ENCODE measurements at places on chromosomes 3 and 15.
A peak's percentile ranks its signal among the peaks of the same experiment; 100 is the strongest.

- no peak for DNase-seq
Measured at GRCh38 chr3:47855461-47856383, 52.8 kb downstream of the DHX30 start.

DNA sequence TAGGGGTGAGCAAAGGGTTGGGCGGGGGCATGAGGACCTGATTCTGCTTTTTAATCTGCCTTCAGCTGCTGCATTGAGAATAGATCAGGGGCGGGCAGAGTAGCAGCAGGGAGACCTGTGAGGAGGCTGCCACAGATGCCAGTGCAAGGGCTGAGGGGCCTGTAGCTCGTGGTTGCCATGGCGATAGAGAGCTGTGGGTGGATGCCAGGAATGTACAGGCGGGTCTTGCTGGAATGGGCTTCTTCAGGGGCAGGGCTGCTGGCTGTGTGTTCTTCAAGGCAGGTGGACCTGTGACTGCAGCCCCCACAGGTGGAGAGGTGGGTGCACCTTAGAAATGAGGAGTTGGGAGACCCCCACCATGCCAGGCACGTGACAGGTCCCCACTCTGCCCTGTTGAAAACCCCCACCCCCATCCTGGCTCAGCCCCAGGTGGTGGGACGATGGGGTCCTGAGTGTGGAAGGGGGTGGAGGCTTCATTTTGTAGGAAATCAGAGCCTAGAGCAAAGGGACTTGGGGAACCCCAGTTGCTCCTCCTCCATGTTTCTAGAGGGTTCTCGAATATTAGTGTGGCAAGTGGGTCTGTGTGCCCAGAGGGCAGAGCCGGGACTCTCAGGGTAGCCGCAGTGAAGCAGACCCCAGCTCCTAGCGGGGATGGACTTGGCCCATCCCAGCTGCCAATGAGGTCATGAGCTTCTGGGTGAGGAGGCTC, 38.3 kb downstream of the SLC6A6 start:
- no peak for DNase-seq

GRCh38 chr3:193757457-193757856, 164.4 kb downstream of the OPA1 start:
- DNase-seq, result no peak

GRCh38 chr3:133890037-133890436, 5.6 kb downstream of the RAB6B start:
- no peak for DNase-seq

GRCh38 chr3:69370901-69371301, 15.0 kb downstream of the FRMD4B start:
- no peak for DNase-seq

DNA sequence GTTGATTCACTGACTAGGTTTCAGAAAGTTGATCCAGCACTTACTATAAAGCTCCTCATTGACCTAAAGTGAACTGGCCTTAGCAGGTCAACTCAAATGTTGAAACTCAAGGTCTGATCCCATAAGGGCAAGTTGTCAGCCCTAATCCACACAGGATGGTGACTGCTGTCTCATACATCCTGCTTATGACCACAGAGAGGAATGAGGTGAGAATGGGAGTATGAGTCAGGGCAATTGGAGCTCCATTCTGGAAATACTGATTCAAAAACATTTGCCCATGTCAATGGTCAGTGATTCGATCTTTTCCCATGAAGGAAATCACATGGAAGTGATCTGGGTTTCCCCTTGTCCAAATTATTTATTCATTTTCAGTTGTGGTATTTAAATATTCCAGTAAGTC, 78.7 kb downstream of the ZNF385D start:
- DNase-seq, result no peak

DNA sequence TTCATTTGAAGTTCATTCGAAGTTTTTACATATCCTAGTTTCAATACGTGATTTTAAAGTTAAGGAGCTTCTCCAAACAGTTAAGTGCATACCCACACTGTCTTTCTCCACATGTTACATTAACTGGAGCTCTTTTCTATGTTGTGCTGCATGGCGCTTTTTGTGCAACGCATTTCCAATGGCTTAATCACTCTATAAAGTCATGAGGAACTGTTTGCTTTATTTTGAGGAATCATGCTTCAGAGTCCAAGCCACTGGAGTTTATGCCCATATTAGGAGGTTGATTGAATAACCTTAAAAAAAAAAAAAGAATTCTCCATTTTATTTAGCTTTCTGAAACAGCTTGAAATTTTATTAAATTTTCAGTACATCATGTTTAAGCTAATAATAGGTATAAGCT, 109.4 kb upstream of the MBNL1 start:
- DNase-seq, result no peak

- no peak for DNase-seq
Measured at GRCh38 chr3:40341671-40342070, 32.2 kb downstream of the EIF1B start.

DNA sequence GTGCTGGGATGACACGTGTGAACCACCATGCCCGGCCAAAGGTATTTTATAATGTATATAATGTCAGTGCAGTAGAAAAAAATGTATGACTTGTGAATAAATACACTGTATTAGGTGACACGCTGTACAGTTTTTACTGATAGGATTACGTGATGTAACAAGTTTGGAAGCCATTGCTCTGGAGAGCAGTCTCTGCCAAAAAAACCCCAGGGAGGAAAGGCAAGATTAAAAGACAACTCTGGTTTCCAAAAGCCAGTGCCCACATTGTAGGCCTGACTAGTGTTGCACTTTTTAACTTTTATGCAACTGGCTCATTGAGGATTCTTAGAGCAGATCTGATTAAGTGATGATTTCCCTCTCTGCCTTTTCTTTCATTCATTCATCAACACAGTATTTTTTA, 62.0 kb upstream of the SLC2A2 start:
- no peak for DNase-seq

DNA sequence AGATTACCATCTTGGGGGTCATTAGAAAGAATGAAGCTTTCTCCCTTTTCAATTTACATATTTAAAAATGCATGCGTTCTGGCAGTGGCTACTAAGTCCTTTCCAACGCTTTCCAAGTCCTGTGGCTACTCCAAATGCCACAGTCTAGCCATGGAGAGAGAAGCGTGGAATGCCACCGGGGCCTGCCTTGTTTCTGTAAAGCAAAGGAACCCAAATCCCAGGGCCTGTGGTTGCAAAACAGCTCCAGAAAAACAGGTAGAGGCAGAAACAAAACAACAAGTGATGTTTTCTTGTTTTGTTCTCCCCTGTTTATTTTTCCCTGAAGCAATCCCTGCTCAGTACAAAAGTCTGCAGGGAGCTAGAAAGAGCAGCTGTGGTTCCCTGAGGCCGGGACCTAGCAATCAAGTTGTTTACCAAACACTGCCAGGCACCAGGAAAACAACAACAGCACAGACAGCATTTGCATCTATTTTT, 85.5 kb downstream of the FOXP1 start:
- no peak for DNase-seq

GRCh38 chr15:49286649-49287404, 116.8 kb downstream of the GALK2 start:
- DNase-seq, result no peak

DNA sequence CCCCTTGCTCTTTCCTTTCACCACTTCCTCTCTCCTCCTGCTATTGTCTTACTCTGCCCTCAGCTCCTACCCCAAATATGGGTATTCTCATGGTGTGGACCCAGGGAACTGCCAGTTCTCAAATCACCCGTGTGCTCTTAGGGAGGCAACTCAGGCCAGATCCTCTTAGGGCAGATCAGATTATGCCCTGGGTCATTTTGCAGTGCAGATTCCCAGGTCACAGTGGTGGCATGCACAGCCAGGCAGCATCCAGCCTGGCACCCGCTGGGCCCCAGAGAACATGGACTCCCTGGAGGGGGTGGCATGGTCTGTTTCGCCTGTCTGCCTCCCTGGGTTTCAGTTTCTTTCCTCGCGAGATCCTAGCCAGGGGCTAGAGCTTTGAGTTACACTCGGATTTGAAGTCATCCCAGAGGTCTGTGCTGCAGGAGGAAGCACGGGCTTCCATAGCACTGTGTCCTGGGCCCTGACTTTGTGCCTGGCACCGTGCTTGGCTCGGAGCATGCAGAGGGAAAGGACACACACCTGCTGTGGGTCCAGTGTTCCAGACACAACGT, 96.1 kb downstream of the TOP2B start:
- DNase-seq, result no peak

DNA sequence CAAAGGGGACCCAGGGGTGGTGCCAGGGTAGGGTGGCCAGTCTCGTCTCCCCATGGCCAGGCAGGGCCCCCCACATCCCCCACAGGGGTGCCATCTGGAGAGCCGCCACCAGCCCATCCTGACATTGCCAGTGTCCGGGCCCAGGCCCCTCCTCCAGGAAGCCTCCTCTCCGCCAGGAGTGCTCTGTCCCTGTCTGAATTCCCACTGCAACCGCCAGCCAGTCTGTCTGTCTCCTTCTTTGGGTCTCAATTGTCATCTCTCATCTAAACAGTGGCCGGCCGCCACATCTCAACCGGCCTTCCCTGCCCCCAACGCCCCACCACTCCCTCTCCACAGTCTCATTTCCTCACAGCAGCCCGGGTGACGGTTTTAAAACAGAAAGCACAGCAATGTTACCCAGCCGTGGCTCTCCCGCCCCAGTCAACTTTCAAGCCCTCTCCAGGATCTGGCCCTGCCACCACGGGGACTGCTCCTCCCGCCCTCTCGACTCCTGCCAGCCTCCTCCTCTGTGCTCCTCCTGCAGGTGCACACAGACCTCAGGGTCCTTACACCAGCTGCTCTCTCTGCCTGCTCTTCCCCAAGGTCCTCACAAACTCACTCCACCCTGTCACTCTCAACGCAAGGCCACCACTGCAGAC, 57.0 kb downstream of the IQSEC1 start:
- peak; percentile 81 for DNase-seq

GRCh38 chr3:172323894-172324610, 124.2 kb downstream of the GHSR start:
- no peak for DNase-seq

GRCh38 chr15:93025625-93025982, 63.4 kb downstream of the RGMA start:
- DNase-seq, result no peak

- DNase-seq, result no peak
Measured at GRCh38 chr15:92843326-92843725, 56.8 kb upstream of the CHD2 start.

- no peak for DNase-seq
Measured at GRCh38 chr15:95718441-95718840, 612.1 kb upstream of the NR2F2 start.

- no peak for DNase-seq
Measured at GRCh38 chr3:10781981-10782380, 34.0 kb upstream of the SLC6A11 start.

DNA sequence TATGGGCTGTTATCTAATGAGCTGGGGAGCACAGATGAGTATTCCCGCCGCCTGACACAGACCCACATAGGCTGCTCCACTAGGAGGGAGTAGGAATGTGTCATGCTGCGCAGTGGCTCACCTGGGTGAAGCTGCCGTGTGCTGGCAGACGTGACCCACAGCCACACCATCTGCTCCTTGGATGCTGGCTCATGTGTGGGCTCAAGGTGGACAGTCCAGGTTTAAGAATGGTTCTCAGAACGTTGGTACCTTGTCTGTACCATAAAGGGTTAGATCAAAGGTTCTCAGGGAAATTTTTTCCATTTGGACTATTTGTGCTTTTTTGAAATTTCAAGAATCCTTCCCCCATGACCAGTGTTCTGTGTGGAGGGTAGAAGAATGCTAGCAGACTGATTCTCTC, 338.9 kb upstream of the TRIM42 start:
- no peak for DNase-seq

- DNase-seq, result no peak
Measured at GRCh38 chr3:72673011-72673771, 175.1 kb downstream of the SHQ1 start.

DNA sequence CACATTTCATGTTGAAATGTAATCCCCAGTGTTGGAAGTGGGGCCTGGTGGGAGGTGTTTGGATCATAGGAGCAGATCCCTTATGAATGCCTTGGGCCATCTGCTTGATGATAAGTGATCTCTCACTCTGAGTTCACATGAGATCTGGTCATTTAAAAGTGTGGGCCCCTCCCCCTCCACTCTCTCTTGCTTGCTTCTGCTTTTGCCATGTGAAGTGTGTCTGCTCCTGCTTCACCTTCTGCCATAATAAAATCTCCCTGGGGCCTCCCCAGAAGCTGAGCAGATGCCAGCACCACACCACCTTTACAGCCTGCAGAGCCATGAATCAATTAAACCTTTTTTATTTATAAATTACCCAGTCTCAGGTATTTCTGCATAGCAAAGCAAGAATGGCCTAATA, 14.2 kb upstream of the CD200R1L start:
- DNase-seq, result peak; percentile 27

GRCh38 chr3:62373215-62373614, at the start of gene FEZF2:
Gene FEZF2, minus strand, starts transcription at chr3:62373550. Its CDS starts 682 bp downstream, at chr3:62372868.
- DNase-seq, result no peak

- no peak for DNase-seq
Measured at GRCh38 chr15:58852347-58852746, 81.1 kb downstream of the SLTM start.

DNA sequence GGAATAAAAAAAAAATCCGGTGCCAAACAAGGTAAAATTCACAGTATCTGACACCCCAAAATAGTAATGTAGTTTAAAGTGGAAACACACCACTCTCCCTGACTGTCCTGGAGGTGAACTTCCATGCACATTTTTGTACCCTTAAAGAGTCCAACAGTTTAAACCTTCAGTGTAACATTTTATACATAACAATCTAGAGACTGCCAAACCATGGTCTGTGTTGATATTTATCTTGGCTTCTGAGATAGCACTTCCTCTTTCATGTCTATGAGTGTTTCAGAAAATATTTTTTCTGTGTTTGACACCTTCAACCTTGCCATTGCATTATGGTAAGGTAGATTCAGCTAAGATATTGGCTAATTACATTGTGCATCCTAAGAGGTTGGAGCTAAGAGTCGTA, 13.9 kb downstream of the TMEM45A start:
- DNase-seq, result no peak

- no peak for DNase-seq
Measured at GRCh38 chr15:75025107-75025506, 1.7 kb downstream of the PPCDC start.

DNA sequence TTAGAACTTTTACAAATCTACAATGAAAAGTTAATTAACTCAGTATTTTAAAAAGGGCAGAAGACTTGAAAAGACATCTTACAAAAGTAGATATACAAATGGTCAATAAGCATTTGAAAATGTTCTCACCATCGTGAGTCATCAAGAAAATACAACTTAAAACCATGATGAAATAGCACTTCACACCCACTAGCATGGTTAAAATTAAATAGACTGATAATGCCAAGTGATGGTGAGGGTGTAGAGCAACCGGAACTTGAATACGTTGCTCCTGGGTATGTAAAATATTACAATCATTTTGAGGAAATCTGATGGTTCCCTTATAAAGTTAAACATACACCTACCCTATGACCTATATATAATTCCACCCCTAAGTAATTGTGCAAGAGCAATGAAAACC, 319.8 kb upstream of the UMPS start:
- DNase-seq, result no peak

DNA sequence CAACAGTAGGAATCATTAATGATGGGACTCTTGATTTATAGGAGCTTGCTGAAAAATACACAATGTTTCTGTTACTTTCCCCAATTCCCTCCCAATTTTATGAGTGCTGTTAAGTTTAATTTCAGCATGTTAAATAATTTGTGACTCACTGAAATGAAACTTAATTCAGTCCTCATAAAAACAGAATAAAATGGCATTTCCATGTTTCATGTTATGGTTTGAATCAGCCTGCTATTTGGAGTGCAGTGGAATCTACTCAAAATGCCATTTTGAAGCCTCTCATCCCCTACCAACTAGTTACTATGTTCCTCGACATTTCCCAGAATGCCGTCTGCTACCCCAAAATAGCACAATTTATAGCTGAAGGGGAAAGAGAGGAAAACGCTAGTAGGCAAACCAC, 237.5 kb downstream of the ADAMTS17 start:
- no peak for DNase-seq
